ENCODE measurements at places on chromosomes 3 and 15.

DNA sequence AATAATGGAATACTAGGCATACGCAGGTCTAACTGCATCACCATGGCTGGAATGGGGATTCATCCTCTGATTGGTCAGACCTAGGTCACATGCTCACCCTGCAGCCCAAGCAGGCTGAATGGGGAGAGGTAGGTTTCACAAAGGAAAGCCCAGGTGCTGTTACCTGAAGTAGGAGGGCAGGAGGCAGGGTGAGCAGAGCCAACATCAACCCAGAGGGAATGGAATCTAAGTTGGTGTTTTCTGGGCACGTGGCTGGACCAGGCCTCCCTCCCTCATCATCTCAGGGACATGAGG, 6.7 kb upstream of the H1-8 start:
- DNase-seq: no peak

- no peak for DNase-seq
Measured at GRCh38 chr3:53478921-53479664, 15.3 kb upstream of the CACNA1D start.

DNA sequence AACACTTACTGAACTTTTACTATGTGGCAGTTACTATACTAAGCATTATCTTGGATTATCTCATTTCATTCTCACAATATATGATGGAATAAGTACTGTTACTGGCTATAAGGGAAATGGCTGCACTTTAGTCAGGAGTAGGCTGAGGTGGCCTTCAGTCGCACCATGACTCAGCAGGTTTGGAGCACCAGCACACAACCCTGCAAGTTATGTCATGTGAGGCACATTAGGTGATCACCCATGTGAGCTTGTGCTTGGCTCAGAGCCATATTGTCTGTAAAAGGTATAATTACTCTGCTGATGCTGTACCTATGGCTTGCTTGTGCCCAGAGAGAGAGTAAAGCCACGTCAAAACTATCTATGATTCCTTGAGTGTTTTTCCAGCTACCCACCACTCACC, 54.1 kb upstream of the TIPARP start:
- DNase-seq: peak; percentile 43

- no peak for DNase-seq
Measured at GRCh38 chr3:113743006-113743630, 2.9 kb downstream of the NAA50 start.

- DNase-seq: peak; percentile 42
Measured at GRCh38 chr15:65286069-65286703, 497 bp downstream of the PARP16 start.

GRCh38 chr15:64618138-64618537, 157.3 kb downstream of the RBPMS2 start:
- DNase-seq: no peak

- no peak for DNase-seq
Measured at GRCh38 chr3:171781711-171782127, 28.6 kb downstream of the PLD1 start.

DNA sequence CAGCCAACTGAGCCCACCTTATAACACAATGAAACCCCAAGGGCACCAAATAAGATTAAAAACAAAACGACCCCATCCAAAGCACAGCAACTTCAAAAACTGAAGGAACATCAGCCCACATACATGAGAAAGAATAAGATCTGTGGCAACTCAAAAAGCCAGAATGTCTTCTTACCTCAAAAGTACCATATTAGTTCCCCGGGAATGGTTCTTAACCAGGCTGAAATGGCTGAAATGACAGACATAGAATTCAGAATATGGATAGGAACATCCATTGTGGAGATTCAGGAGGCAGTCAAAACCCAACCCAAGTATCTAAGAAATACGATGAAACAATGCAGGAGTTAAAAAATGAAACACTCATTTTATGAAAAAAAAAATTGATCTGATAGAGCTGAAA, 222.3 kb downstream of the SCAPER start:
- no peak for DNase-seq

- no peak for DNase-seq
Measured at GRCh38 chr3:56856752-56857151, 55.0 kb upstream of the ARHGEF3 start.

GRCh38 chr3:118736107-118736506, 298.5 kb downstream of the IGSF11 start:
- no peak for DNase-seq

GRCh38 chr15:70327856-70328678, 230.3 kb upstream of the TLE3 start:
- peak; percentile 39 for DNase-seq

- DNase-seq: no peak
Measured at GRCh38 chr3:27824312-27825200, 102.4 kb upstream of the EOMES start.

DNA sequence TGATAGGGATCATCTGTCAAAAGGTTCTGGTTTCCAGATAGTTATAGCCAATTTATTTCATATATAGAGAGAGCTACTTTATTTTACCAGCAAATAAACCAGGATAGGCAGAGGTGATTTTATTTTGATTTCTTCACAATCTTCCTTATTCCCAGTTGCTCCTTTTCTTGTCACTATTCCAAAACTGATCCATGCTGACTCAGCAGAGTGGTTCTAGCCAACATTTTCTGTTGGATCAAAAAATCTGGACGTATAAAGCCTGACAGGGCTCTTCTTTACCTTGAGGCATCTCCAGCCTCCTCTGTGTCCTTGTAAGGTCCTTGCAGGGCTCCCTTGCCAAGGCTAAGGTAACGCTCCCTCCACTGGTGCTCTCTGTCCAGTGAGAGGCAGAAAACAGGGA, 15.8 kb downstream of the HDC start:
- no peak for DNase-seq

GRCh38 chr15:68339481-68339880, 61.9 kb downstream of the FEM1B start:
- DNase-seq: no peak

DNA sequence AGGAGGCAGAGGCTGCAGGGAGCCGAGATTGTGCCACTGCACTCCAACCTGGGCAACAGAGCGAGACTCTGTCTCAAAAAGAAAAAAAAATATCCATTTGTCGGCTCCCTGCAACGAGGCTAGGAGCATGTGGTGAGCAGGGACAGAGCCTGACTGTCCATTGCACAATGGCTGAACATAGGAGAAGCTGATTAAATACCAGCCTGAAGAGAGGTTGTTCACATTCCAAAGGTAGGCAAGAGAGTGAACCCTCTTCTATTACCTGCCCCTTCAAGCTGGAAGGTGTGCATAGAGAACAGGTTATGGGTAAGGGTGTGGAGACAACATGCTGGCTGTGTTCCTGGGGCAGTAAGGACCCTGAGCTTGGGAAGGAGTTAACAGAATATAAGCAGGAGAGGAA, 78.7 kb downstream of the DAPK2 start:
- no peak for DNase-seq

- no peak for DNase-seq
Measured at GRCh38 chr15:77568973-77569728, 63.6 kb downstream of the LINGO1 start.

- DNase-seq: no peak
Measured at GRCh38 chr3:123781138-123781537, 103.0 kb downstream of the MYLK start.

Measured in hematopoietic multipotent progenitor cell treated with erythropoietin and hydrocortisone succinate and interleukin-3 and kit ligand, for 6 days (in vitro differentiated cells).